ENCODE measurements at places on chromosomes 5 and 9.
A peak's percentile ranks its signal among the peaks of the same experiment; 100 is the strongest.

DNA sequence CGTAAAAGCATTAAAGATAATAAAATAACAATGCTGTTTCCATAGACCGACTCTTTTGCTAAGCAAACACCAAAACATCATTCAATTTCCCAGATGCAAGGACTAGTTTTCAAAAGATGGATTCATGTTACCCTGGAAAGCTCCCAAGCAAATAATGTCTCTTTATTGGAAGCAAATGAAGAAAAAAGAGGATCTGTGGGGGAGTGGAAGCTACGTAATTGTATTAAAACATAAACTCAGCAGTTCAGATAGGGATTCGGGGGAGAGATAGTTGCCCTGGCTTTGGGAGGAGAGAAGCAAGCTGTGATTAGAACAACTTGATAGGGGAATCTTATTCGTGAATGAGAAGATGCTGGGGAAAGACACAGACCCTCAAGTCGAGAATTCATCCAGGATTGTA is 491.0 kb upstream of the CLINT1 start:
- DNase-seq, result no peak

- no peak for DNase-seq
Observed at GRCh38 chr5:52859628-52860027, 71.9 kb downstream of the ITGA1 start.

GRCh38 chr9:27880635-27881034 is 307.4 kb upstream of the C9orf72 start:
- DNase-seq, result no peak

GRCh38 chr9:108783731-108784495 is 71.9 kb downstream of the ACTL7B start:
- peak; percentile 57 for DNase-seq

DNA sequence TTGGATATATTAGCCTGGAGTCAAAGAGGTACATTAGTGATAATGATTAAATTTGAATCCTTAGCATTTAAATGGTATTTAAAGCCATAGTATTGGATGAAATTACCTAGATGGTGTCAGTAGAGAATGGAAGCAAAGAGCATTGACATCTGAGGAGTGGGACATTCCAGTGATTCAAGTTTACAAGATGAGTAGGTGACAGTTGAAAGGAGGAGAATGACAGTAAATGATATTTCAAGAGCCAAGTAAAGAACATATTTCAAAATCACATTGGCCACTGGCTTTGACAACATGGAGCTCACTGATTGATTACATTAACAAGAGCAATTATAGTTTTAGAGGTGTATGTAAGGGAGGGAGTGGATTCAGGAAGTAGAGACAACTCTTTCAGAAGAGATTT is 93.9 kb upstream of the MEF2C start:
- no peak for DNase-seq

DNA sequence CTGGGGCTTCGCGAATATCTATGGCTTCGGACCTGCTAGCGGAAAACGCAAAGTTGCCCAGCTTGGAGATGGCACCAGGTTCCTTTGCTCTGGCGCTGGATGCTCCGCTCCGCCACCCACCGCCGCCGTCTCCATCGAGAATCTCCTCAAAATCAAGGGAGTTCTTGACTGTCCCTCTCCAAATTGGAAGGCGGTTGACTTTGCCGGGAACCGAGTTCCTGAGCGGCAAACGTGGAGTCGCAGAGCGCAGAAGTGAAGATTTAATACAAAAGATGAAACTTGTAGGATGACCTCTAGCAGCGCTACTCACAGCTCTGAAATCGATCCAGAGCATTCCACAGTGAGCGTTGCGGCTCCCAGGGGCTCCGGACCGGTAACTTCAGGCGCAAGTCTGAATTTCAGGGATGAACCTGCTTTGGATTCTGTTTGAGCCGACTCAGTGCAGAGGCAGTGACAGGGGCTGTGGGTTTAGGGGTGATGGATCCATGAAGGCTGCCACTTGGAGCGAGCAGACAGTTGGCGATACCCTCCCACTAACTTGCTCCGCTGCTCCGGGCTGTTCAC is 1641.5 kb upstream of the C9orf72 start:
- peak; percentile 57 for DNase-seq

DNA sequence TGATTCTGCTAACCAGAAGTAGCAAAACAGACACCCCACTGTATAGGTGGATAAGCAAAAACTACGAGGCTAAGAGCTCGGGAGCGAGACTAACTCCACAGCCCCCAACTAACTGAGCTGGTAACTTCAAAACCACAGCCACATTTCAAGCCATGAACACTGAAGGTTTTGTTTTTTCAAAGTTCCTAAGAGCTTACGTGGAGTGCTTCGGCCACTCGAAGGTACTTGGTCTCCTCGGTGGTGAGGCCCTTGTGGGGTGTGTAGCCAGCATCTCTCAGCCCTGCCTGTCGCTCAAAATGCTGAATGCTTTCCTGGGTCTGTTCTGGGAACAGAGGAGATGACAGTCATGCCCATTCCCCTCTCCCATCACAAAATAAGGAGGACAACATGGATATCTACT is 11.1 kb downstream of the KIAA1191 start:
- DNase-seq, result no peak

GRCh38 chr5:45411971-45412612 is 284.1 kb downstream of the HCN1 start:
- no peak for DNase-seq

DNA sequence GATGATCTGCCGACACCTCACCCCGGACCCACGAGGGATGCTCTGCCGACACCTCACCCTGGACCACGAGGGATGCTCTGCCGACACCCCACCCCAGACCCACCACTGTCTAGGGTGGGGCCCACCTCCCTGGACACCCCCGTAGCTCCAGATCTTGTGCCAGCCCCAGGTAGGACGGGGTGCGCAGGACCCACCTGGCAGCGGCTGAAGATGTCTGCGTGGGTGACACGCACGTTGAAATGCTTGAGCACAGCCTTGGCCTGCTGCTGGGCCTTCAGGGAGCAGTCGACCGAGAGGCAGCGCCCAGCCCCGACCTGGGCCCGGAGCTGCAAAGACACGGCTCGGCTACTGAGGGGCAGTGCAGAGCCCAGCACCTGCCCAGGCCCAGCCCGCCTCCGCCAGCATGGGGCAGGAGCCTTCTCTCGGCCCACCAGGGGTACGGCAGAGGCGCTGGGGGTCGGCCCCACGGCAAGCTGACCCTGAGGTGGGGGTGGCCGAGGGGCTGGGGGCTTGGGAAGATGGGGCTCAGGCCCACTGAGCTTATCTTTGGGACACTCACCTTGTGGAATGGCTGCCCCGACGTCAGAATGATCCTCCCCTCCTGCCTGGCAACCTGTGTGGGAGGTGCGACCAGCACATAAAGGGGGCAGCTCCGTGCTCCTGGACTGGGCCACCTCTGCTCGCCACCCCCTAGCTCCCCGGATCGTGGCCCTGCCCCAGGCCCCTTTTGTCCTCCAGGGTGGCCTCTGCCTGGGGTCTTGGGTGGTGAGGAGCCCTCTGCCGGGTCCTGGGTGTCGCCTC is 21.7 kb upstream of the NRARP start:
- no peak for DNase-seq

- DNase-seq, result no peak
Observed at GRCh38 chr5:80215523-80215922, 40.3 kb downstream of the SERINC5 start.

GRCh38 chr9:85200726-85201404 is 531.3 kb downstream of the NTRK2 start:
- no peak for DNase-seq

DNA sequence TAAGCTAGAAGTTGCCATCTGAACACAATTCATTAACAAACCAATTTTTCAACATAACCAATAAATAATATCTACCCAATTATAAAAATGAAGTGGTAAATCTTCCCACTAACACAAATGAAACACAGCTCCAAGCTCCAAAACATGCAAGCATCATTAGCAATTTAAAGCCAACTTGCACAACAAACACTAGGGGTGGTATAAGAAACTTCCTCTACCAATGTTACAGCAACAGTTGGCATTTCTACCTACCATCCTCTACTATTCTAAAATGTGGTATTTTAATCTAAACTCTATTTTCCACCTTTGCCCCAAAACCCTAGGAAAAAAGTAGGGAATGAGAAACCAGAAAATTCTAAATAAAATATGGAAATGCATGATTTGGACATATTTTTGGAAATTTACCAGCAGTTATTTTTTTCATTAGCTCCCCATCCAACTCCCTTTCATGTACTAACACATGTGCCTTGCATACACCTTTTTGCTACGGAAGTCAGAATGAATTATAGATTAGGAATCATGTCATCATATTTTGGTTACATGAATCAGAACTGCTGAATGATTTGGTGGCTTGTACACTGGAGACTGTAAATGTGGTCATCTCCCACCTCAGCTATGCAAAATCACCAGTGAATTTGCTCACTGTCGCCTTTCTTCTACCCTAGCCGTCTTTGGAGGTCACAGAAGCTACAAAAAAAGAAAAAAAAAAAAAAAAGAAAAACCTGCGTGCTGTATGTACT is 4.1 kb downstream of the NR6A1 start:
- DNase-seq, result no peak

DNA sequence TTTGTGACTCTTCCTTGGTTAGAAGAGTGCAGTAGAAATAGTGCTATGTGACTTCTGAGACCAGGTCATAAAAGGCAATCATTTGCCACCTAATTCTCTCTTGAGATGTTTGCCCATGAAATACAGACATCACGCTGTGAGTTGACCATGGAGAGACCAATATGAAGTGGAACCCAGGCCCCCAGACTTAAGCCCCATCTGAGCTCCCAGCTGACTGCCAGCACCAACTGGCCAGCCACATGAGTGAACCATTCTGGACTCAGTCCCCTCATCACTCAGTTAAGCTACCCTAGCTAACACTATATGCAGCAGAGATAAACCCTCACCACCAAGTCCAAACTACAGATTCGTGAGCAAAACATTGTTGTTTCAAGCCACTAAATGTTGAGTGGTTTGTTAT is 60.7 kb upstream of the NIPBL start:
- DNase-seq, result no peak

DNA sequence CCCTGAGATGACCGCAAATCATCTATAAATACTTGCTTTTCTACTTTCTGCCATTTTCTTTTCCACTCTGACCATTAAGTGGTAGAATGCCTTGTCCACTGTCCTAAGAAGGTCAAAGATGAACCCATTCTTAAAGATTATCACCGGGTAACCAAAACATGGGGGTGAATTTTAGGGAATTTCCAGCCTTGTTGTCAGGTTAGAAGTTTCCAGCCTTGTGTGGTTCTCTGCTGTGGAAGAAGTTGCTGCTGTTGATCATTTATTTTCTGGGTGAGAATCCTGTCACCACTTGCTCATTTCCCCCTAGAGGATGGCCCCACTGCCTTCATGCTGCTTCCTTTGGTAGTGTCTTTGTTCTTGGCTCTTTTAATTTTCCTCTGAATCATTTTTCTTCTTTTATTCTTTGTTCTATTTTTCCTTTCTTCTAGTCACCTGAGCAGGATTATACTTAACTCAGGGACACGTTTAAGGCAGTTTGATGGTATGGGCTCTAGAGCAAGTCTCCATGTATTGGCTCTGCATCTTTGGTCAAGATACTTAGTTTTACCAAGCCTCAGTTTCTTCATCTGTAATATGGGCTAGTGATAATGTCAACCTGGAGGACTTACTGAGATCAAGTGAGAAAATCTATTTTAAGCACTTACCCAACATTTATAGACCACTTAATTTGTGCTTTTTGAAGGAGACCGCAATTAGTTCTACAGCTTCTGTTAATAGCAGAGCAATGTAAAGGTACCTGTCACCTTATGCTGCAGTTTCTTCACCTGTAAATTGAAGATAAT is 266.2 kb downstream of the ARHGAP26 start:
- no peak for DNase-seq

DNA sequence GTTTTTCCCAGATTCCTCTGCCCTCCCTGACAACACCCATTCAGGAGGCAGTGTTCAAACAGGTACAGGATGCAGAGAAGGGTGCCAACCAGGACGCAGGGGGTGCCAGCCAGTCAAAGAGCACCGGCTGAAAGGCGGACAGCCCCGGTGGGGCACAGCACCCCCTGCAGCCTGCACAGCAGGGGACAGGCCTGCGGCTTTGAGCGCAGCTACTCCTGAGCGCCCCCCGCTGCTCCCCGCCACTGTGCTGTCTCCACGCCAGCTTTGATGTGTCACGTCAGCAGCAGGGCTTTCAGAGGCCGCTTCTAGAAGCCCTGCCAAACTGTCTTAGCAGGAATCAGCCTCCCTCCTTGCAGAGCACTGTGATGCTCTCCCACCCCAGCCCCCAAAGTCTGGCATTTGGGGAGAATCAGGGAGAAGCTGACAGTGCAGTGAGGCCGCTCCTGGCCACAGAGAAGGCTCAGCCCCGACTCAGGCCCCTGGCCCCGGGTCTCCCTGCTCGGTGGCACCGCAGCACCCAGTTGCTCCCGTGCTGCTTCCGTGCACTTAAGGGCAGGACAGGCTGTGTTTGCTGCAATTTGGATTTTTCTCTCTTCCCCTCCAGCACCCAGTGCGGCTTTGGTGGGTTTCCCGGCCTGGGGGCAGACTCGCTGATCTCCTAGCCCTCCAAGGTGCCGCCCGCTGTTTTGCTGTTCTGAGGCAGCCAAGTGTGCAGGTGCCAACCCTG is 20.3 kb downstream of the AK8 start:
- DNase-seq, result no peak

GRCh38 chr9:129267141-129267540 is 89.1 kb upstream of the IER5L start:
- no peak for DNase-seq

GRCh38 chr5:122009436-122009835 is 47.7 kb downstream of the SRFBP1 start:
- no peak for DNase-seq

DNA sequence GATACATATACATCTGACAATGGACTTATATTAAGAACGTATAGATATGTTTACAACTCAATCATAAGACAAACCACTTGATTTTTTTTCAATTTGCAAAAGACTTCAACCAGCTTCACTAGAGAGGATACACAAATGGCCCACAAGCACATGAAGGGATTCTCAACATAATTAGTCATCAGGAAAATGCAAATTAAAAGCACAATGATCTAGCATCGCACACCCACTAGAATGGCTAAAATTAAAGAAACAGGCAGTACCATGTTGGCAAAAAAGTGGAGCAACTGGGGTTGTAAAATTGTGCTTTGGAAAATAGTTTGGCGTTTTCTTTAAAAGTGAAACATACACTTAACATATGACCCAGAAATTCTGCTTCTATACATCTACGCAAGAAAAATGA is 80.0 kb upstream of the TRIO start:
- DNase-seq, result no peak

- no peak for DNase-seq
Observed at GRCh38 chr5:180333661-180334060, 19.5 kb downstream of the GFPT2 start.

DNA sequence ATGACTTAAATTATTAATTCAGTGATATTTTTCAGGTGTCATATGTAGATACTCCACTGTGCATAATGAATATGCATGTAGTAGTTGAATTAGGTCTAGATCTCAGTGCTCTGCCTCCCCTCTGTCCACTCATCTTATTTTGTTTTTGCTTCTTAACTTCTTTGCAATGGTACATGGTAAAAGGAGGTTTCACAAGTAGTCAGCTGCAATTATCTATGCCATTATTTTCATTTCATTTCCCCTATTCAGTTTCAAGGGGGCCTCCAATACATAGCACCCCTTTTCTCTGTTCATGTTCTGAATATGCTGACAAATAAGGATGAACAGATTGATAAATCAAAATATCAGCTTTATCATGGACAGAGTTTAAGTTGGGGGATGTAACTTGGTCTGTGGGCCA is 511.6 kb upstream of the ZNF608 start:
- DNase-seq, result no peak
